ENCODE measurements at places on chromosomes 5 and 9.

DNA sequence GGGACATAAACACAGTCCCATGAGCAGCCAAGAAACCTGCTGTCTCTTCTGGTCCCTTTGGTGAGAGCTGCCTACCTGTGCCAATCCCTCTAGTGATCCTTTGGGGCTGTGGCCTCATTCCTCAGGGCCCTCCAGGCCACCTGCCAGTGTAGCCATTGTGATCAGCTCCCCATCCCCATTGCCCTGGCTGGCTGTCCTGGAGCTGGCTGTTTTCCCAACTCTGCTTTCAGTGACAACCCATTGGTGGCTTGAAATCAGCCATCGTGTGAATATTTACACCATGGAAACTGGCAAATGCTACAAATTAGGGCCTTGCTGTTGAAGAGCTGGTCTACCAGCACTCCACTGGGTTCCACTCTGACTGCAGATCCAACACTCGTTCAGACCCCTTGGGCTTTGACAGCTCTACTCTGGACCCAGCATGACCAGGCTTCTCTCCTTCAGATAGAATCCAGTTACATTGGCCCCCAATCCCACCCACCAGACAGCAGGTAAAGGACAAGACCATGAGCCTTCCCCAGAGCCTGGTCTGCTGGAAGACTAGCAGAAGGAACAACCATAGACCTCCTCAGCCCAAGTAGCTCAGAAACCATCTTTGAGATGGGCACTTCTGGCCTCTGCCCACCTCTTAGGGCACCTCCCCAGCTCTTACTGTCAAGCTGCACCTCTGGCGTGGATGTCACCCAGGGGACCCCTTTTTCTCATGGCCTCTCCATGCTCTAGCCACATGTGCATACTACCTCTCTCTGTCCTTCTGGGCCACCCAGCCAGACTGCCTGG is 69.2 kb upstream of the NEK6 start:
- no peak for DNase-seq

DNA sequence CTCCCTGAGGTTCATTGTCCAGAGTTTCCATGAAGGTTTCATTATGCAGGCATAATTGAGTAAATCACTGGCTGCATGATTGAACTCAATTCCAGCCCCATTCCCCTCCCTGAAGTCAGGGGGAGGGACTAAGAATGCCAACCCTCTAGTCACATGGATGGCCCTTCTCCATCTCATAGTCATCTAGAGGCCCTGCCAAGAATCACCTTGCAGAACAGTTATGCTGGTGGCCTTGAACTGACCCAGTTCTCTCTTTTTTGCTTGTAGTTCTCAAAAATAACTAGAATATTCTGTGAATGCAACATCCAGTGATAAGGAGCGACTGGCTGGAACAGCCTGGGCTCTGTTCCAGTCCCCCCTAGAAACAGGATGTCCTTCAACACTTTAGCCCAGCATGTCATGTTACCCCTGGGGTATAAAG is 31.7 kb downstream of the SLC35A4 start:
- no peak for DNase-seq

DNA sequence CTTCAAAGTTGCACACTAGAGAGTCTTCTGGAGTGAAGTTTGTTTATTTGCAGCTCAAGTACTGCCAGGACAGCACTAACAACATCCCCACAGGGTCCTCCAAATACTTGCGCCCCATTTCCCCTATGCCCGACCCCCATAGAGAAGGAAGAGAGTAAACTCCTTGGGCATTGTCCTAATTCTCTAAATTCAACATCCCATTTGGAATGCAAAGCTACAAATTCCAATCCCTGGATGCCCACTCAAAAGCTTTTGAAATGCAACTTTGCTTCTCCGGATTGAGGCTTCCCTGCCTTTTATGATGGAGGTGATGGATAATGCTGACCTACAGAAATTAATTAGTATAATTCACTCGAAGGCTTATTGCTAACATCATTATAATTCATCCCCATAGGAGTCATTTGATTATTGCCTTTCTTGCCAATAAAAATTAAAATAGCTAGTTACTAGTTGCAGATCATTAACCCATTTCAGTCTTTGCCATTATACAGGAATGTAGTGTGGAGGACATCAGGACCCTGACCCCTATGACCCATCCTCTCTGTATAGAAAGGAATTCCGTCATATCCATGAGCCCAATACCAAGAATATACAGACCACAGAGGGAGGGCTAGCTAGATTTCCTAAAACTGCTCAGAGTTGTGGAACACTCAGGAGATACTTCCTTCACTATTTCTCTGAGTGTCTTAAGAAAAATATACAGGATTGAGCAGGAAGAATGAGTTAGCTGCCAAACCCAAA is 277.6 kb downstream of the ZNF608 start:
- DNase-seq = no peak

DNA sequence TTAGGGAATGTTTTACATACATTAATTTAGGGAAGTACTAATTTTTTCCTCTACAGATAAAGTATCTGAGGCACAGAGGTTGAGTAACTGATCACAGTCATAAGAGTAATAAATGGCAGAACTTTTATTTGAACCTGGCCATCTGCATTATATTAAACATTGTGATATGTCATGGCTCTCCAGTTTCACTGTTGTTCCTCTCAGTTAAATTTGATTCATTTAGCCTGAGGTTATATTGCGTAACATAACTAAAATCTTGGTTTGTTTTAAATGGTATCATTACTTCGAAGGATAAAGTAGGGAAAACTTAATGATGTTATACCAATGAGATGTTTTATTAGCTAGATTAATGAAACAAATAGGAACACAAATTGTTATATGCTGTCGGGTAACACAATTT is 284.4 kb downstream of the KDM4C start:
- DNase-seq = no peak

DNA sequence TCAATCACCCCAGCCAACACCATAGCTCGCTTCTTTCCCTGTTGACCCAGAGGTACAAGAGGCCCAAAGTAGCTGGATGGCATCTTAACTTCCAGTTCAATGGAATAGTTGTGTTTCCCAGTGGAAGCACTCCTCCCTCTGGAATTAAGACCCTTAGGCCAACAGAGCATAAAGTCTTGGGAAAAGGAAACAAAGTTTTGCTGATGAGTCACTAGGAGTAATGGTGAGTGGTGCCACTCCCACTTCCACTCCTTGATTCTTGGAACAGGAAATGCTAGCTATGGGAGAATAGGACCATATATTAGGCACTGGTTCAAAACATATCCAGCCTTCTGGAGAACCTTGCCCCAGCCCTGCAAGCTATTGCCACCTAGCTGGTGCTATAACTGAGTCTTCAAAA is 44.7 kb upstream of the LMX1B start:
- no peak for DNase-seq

GRCh38 chr5:62460578-62460983 is 48.0 kb downstream of the IPO11 start:
- no peak for DNase-seq

- no peak for DNase-seq
Observed at GRCh38 chr9:125280945-125281344, 19.3 kb downstream of the GAPVD1 start.

- no peak for DNase-seq
Observed at GRCh38 chr9:5596173-5596572, 32.7 kb upstream of the RIC1 start.

DNA sequence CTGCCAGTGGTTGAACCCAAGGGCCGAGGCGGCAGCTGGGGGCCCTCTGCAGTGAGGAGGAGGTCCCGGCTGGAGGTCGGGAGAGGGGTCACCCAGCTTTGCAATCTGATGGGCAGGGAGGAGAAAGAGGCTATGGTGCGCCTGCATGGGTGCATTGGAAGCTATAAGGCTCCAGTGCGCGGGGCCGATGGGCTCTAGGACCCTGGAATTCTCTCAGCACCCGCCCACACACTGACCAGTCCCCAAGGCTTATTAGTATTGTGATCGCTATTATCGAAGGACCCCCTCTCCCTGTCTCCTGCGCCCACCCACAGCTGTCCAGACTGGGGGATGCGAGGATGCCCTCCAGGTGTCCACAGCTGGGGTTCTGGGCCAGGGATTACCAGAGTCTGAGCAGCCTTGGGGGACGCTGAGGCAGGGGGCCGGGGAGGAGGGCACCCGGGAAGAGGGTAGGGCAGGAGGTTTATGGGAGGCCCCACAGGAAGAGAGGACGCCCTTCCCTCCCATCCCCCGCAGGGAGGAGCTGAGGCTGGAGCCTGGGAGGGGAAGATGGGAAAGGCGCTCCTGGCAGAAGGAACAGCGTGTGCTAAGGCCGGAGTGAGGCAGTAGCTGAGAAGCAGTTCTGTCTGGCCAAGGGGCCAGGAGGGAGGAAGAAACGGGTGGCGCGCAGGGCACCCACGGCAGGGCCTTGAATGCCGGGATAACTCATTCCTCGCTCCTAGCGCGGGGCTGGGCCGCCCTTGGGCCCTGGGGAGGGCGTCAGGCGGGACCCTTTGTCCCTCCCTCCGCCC is 24.2 kb downstream of the C9orf50 start:
- DNase-seq = no peak

GRCh38 chr5:3511519-3511918 is 84.1 kb upstream of the IRX1 start:
- no peak for DNase-seq

GRCh38 chr5:132962429-132963021 is 909 bp downstream of the AFF4 start:
- DNase-seq = peak; percentile 21

DNA sequence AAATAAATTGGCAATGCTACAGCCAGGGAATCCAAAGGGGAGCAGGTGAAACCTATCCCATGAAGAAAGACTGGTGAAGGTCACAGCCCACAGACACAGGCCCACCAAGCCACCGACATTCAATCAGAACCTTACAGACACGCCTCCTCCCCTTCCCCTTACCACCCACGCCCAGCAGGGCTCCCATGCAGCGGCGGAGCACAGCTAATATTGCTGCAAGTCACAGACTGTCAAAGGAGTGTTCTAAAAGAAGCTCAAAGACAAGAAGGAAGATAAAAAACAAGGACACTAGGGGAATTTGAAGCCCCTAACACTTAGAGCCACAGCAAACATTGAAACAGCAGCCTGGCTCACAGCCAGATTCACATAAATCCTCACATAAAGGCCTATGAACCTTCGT is 91.2 kb downstream of the MED10 start:
- DNase-seq = no peak

DNA sequence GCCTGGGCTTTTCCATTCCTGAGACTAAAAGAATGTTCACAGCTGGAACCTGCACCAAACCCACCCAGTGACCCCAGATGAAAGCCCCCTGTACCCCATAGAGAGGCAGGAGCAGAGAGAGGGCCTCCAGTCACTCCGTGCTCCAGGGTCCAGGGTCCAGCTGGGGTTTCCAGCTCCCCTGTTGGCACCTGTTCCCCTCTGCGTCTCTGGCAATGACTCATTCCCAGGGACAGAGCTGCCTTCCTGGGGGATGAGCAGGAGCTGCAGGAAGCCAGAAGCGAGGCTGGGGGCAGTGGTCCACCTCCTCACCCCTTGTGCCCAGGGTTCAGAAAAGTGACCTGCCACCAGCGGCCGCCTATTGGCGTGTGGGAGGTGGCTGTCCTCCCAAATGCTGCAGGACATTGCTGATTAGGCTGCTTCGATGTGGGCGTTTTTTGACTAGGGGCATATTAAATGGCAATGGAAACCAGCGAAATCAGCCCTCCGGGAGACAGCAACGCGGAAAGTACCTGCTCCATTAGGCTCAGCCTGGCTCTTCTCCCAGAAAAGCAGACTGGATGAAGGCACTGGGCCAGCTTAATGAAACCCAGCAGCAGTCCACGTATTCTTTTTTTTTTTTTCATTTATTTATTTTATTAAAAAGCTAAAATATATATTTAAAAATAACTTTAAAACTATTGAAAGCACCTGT is 97.4 kb downstream of the DAP start:
- no peak for DNase-seq

DNA sequence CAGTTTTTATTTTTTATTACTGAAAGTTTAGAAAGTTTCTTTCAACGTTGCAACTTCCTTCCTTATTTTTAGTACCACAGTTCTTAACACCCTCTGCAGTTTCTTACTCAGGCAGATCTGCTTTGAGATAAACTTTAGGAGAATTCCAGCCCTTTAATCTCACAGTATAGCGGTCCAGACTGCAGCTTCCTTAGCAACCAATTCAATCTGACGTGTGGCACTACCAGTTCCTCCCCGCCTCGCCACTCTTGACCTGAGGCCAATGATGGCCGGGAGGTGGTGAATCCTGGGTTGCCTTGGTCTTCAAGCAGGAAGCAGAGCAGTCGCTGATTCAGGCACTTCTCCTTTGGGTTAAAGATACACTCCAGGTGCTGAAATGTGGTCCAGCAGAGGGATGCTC is 334.3 kb upstream of the TRPC7 start:
- no peak for DNase-seq

- no peak for DNase-seq
Observed at GRCh38 chr5:10676224-10676623, 84.8 kb downstream of the DAP start.

DNA sequence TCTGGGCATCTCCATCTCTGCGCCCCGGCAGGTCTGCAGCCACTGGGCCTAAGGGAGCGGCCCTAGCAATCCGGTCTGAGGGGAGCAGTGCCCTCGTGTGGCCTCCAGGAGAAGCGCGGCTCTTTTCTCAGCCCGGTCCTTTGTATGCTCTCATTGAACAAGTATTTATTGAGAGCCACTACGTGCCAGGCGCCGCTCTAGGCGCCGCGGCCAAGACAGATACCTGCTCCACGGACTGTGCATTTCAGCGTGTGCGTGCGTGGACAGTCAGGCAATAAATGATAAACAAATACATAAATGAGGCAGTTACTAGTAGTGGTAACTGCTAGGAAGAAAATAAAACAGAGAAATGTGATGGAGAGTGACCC is 2.3 kb upstream of the SLC4A9 start:
- peak; percentile 86 for DNase-seq

- DNase-seq = no peak
Observed at GRCh38 chr5:17839848-17840247, 205.6 kb downstream of the TAF11L14 start.

DNA sequence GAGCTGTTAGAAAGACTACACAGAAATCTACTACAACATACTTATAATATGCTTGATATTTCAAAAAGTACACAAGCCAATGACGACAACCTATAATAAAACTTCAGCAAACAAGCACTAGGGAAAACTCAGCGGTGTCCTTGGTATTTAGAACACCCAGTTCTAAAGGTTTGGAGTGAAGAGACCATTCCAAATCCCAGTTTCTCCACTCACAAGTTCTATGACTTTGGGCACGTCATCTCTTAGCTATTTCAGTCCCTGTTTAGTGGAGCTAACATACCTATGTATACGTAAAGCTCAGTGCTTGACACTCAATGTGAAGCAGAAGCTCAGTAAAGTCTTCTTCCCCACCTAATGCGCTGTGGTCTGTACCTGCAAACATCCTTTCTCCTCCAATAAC is 52.8 kb downstream of the MLLT3 start:
- no peak for DNase-seq

DNA sequence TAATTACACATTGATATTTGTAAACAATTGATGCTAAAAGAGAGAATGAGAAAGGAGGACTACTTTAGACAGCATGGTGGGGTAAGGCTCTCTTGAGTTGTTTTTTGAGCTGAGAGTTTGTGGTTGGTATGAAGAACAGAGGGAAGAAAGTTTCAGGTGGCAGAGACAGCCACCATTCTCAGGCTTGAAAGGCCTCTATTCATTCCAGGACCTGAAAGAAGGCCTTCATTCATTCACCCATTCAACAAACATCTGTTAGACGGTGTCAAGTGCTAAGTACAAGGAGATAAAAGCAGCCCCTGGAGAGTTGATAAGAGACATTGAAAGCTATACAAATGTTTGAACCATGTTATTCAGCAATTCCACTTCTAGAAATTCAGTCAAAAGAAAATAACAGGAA is 21.7 kb upstream of the ADAM19 start:
- DNase-seq = no peak

GRCh38 chr5:151471276-151471675 is 23.9 kb downstream of the SLC36A1 start:
- no peak for DNase-seq

- DNase-seq = no peak
Observed at GRCh38 chr5:56279979-56280378, 46.8 kb upstream of the ANKRD55 start.

- DNase-seq = no peak
Observed at GRCh38 chr9:78557540-78557939, 260.6 kb downstream of the PSAT1 start.

Data from activated CD4-positive, alpha-beta T cell treated with anti-CD3 and anti-CD28 coated beads for 48 hours (primary cell).